ENCODE measurements at places on chromosomes 12 and 14.

- H3K27me3 ChIP-seq: peaks cover 6% of the 10 kb centered on the region
- DNase-seq: no peak
- no peak overlapping the region for H3K4me3 ChIP-seq
- H3K4me1 ChIP-seq: no peaks in the 10 kb centered on the region
- no peaks in the 10 kb centered on the region for H3K36me3 ChIP-seq
Measured at GRCh38 chr12:6049587-6049986, 74.9 kb downstream of the VWF start.

DNA sequence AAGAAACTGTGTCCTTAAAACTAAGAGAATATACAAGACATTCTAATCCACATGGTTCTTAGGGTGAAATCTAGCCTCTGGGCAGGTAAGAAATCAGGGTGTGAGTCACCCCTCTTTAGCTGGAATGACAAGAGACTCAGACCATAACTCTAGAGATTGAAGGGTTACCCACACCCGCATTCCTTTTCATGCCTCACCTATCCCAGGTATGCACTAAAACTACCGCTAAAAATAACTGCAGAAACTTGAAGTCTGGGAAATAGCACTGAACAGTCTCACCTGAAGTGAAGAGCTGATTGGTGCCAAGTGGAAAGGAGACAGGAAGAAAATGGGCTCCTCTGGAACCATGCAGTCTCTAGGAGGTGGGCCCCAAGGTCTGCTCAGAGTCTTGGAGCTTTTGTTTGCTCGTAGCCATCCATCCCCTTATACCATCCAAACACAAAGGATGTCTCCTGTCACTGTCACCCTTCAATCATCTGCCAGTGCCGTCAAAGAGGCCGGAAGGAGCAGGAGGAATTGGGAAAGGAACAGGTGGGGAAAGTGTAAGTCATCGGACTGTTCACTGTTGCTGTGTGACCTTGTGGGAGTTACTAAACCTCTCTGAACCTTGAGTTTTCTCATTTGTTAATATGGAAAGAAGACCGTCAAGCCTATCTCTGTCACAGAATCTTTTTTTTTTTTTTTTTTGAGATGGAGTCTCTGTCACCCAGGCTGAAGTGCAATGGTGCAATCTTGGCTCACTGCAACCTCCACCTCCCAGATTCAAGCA, 22.4 kb downstream of the DDX47 start:
- peaks cover 17% of the 10 kb centered on the region for H3K36me3 ChIP-seq
- no peaks in the 10 kb centered on the region for H3K27me3 ChIP-seq
- H3K27ac ChIP-seq: peak overlapping the region; percentile 39
- H3K4me1 ChIP-seq: peaks cover 50% of the 10 kb centered on the region
- no peak overlapping the region for H3K4me3 ChIP-seq

- H3K4me1 ChIP-seq: no peaks in the 10 kb centered on the region
- H3K36me3 ChIP-seq: peaks cover 4% of the 10 kb centered on the region
Measured at GRCh38 chr12:92784797-92785562, 82.2 kb downstream of the PLEKHG7 start.

DNA sequence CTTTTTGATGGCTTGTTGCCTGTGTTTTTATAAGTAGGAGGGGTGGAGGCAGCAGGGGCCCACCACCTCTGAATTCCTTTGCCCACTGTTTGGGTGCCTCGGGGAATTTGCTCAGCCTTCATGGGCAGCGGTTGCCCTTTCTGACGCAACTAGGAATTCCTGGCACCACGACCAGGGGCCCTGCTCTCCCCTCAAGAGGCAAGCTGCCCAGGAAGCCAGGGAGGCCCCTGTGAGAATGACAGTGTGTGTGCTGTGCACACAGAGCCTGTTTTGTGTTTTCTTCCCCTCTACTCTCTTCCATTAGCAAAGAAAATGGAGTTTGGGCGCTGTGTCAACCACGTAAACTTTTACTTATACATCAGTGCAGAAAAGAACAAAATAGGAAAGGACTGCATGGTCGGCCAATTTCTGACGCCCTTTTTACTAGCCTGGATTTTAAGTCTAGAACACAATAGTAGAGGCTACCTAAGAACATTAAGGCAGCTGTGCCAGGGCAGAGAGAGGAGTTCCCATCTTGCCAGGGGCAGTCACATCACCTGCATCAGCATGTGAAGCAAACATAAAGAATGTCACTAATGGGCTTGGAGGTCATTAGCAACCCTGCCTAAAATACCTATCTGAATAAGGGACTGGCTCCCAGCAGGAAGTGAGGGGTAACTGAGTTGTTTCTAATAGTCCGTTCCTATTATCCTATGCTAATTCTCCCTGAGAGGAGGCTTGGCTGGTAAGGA, 17.9 kb upstream of the PTGR2 start:
- no peaks in the 10 kb centered on the region for H3K27me3 ChIP-seq
- DNase-seq: no peak
- H3K36me3 ChIP-seq: no peaks in the 10 kb centered on the region
- no peak overlapping the region for H3K4me3 ChIP-seq
- H3K4me1 ChIP-seq: peaks cover 21% of the 10 kb centered on the region

GRCh38 chr12:107404981-107405380, 280.6 kb upstream of the PWP1 start:
- peak; percentile 45 for DNase-seq
- no peak overlapping the region for H3K4me3 ChIP-seq
- no peaks in the 10 kb centered on the region for H3K27me3 ChIP-seq
- H3K36me3 ChIP-seq: no peaks in the 10 kb centered on the region
- no peak overlapping the region for H3K27ac ChIP-seq

DNA sequence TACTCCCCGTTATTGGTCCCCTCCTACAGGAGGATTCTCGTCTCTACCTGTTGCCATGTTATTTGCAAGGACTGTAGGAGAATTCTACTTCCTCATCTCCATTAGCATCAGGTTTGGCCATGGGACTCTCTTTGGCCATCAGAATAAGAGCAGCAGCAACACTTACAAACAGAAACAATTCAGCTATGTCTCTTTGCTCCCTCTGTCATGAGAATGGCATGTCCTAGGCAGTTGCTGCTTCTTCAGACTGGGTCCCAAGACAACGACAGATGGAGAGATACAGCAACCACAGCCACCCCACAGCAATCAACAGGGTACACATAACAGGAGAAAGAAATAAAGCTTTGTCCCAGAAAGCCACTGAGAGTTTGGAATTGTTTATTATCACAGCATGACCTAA, 19.7 kb downstream of the SLC41A2 start:
- no peak for DNase-seq
- H3K4me1 ChIP-seq: no peaks in the 10 kb centered on the region
- H3K36me3 ChIP-seq: no peaks in the 10 kb centered on the region
- H3K27ac ChIP-seq: no peak overlapping the region
- H3K27me3 ChIP-seq: peaks cover 10% of the 10 kb centered on the region

- H3K27ac ChIP-seq: no peak overlapping the region
- H3K27me3 ChIP-seq: no peaks in the 10 kb centered on the region
- peaks cover 57% of the 10 kb centered on the region for H3K4me1 ChIP-seq
- H3K4me3 ChIP-seq: no peak overlapping the region
- peaks cover 16% of the 10 kb centered on the region for H3K36me3 ChIP-seq
- DNase-seq: no peak
Measured at GRCh38 chr12:104291867-104292524, 11.5 kb upstream of the EID3 start.

DNA sequence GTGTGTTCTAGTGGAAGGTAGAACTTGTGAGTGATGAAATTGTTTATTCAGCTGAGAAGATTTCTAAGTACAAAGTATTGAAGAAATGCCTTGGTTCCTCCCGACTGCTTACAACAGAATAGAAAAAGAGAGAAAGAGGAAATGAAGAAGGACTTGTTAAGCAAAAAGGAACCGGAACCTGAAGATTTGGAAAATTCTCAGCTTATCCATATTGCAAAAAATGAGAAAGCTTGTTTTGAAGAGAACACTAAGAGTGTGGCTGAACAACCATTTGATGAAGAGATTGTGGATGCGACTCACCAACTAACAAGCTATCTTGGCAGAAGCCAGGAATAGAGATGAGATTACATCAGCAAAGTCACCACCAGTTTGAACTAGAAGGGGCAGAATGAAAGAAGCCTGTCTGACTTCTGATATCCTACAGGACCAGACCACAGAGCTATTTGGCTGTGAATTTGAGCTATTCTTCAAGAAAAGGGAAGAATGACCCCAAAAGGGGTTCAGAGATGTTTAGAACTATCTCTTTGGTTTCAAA, 15.1 kb downstream of the NDUFA9 start:
- H3K4me3 ChIP-seq: no peak overlapping the region
- H3K4me1 ChIP-seq: peaks cover 5% of the 10 kb centered on the region
- DNase-seq: no peak
- peak overlapping the region; percentile 35 for H3K27ac ChIP-seq

DNA sequence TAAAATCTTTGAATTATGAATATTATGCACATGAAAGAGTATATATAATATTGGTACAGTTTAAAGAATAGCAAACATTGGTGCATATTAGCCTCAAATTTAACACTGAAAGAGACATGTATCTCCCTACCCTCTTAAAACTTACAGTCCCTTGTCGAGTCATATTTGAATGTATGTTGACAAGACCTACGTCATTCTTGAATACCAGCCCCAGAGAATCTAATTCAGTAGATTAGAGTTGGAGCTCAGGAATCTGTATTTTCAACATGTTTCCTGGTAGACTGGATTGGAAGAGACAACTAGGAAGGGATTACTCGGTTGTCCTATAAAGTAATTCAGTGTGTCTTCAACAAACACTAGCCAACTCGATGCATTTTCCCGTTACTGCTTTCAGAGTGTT, 104.8 kb downstream of the PDE3A start:
- H3K27me3 ChIP-seq: no peaks in the 10 kb centered on the region
- H3K36me3 ChIP-seq: no peaks in the 10 kb centered on the region
- H3K4me1 ChIP-seq: no peaks in the 10 kb centered on the region
- no peak overlapping the region for H3K27ac ChIP-seq
- no peak for DNase-seq

DNA sequence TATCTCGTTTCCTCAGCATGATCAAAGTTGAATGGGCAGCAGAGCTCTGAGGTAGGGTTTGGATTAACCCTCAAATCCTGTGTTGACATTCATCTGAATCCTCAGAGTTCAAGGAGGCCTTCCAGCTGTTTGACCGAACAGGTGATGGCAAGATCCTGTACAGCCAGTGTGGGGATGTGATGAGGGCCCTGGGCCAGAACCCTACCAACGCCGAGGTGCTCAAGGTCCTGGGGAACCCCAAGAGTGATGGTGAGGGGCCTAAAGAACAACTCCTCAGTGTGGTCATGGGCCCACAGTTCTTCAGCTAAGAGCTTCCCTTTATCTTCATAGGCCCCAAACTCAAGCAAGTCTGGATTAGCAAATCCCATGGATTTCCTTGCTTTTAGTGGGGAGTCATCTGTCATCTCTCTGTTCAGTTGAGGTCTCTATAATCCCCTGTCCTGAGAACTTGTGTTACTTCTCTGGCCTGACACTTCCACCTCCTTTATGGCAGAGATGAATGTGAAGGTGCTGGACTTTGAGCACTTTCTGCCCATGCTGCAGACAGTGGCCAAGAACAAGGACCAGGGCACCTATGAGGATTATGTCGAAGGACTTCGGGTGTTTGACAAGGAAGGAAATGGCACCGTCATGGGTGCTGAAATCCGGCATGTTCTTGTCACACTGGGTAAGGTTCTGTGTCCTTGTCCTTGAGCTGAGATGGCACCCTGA, 1.5 kb downstream of the MYL6 start:
- no peaks in the 10 kb centered on the region for H3K27me3 ChIP-seq
- peaks cover 33% of the 10 kb centered on the region for H3K36me3 ChIP-seq
- no peak for DNase-seq
- peak overlapping the region; percentile 100 for H3K4me3 ChIP-seq
- H3K27ac ChIP-seq: peak overlapping the region; percentile 97
- peaks cover 55% of the 10 kb centered on the region for H3K4me1 ChIP-seq

GRCh38 chr12:57993834-57994233, 52.5 kb downstream of the ATP23 start:
- peaks cover 6% of the 10 kb centered on the region for H3K27me3 ChIP-seq
- no peak overlapping the region for H3K27ac ChIP-seq
- peaks cover 4% of the 10 kb centered on the region for H3K36me3 ChIP-seq
- DNase-seq: no peak

DNA sequence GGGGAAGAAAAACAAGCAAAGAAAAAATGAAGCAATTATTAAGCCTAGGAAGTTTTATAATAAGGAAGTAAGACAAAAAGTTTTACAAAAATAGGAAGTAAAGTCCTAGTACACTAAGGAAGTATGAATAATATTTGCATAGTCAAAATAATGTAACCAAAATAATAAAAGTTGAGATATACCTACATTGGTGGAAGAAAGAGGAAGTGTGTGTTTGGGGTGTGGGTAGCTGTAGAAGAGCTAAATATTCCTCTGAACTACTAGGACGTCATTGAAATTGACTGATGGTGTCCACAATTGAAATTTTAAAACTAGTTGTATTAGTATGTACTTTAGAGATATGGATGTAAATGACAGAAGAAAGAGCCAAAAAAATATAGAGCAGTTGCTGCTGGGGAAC, 228.4 kb upstream of the OTX2 start:
- H3K36me3 ChIP-seq: no peaks in the 10 kb centered on the region
- no peak overlapping the region for H3K27ac ChIP-seq
- no peak overlapping the region for H3K4me3 ChIP-seq
- DNase-seq: no peak
- H3K4me1 ChIP-seq: no peaks in the 10 kb centered on the region

DNA sequence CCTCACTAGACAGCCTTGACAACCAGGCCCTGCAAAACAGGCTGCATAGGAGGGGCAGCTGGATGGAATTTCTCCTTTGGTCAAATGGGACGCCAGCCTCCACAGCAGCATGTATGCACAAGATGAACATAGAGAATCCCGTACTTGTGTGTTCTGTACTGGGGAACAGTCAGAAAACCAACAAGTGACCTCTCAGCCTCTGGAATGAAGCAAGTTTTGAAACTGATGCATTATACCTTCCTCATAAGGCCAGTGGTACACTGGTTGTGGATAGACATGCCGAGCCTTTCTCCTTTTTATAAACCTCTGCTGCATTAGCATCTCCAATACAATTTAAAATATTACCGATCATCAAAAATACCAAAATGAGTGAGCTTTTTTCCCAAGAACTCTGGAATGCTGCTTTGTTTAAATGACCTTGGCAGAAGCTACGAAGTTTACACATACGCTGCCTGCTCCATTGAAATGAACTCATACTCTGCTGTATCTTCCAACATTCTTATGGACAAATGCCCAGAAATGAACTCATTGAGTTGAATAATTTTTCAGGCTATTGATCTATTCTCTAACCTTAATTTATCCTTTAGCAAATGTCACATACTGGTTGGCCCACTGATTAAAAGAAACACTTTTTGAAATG, 47.6 kb upstream of the FERMT2 start:
- H3K27ac ChIP-seq: no peak overlapping the region
- H3K27me3 ChIP-seq: no peaks in the 10 kb centered on the region
- no peak for DNase-seq
- no peaks in the 10 kb centered on the region for H3K4me1 ChIP-seq
- H3K36me3 ChIP-seq: no peaks in the 10 kb centered on the region
- H3K4me3 ChIP-seq: no peak overlapping the region

- H3K27me3 ChIP-seq: no peaks in the 10 kb centered on the region
- no peak for DNase-seq
Measured at GRCh38 chr14:86575141-86575540, 1045.2 kb downstream of the FLRT2 start.

DNA sequence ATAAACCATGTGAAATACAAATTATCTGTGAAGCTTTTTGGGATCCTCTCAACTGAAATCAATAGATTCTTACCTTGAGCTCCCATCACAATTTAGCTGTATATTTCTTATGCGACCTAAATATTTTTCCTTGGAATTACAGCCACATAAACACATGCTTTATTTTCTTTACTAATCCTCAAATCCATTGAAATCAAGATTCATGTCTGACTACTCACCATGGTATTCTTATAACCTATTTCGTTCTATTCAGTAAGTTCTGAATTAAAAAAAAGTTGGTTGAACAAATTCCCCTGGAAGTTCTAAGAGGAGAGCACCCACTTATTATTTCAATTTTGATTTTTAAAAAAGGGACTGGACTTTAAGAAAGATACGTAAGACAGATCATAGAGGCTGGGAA, 292.1 kb upstream of the ATP2B1 start:
- no peaks in the 10 kb centered on the region for H3K36me3 ChIP-seq
- H3K4me3 ChIP-seq: no peak overlapping the region
- H3K27ac ChIP-seq: no peak overlapping the region
- no peak for DNase-seq
